ENCODE measurements at places on chromosomes 4 and X. TPM values are rescaled to one million over a fixed set of nuclear protein-coding genes. Genes with fewer than 3 reads are reported as not detected.

MAGEB18 gene
- not detected for total RNA-seq

TRIM75 gene
- not detected for total RNA-seq

IL15 gene
- total RNA-seq: 4.8 TPM

VEGFD gene
- 20.1 TPM for total RNA-seq

EDNRA gene
- 26.6 TPM for total RNA-seq

XKRX gene
- total RNA-seq: 14.3 TPM

CCDC120 gene
- total RNA-seq: 11.9 TPM

CLGN gene
- 0.55 TPM for total RNA-seq

GRCh38 chr4:140092094-140092851, 61.7 kb downstream of the MAML3 start:
- no peak for DNase-seq

DNA sequence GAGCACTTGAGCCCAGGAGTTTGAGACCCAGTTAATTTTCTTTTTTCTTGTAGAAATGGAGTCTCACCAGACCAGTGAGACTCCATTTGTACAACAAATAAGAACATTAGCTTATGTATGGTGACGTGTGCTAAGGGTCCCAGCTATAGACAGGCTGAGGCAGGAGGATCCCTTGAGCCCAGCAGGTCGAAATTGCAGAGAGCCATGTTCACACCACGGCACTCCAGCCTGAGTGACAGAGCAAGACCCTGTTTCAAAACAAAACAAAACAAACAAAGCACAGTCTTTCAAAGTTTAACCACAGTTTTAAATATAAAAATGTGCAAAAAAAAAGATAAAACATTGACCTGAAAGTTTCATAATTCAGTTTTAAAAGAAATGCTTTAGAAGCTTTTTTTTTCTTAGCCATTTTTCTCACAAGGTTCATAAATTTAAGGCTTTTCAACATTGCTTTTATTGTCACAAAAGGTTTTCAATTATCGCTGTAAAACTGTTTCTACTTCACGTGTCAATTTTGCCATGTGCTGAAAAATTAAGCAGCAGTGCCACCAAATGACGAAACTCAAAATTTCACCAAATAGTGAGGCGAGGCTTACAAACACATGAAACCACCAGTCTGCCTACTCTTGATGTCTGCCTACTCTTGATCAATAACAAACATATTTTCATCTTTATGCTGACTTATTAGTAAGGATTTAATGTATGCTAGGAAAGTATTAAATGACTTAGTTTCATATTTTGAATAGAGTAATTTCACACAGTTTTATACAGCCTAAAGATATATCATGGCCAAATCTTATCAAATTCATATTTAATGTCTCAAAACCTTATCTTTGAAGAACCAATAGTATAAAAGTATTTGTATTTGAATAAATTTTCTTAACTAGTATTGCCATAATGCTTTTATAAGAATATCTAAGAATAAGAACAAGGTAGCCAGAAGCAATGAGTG, 126.3 kb downstream of the NEK1 start:
- no peak for DNase-seq

GRCh38 chr4:127634181-127634580, 1.4 kb downstream of the INTU start:
- DNase-seq: no peak

DNA sequence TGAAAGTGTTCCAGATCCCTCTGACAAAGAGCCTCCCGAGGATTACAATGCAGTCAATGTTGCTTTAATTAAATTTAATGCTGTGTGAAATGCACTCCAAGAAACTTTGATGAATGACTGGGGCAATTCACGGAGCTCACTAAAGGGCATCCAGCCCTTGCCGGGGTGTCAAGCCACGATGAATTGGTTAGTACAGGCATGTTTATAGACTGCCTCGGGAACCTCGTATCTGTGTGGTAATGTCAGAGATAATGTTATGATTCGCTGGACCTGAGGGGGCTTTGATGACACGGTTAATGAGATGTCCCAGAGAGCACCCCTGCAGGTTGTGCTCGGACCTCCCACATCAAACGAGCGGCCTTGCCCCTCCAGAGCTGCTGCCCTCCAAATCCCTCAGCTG, 428.8 kb downstream of the NKX6-1 start:
- DNase-seq: no peak

DNA sequence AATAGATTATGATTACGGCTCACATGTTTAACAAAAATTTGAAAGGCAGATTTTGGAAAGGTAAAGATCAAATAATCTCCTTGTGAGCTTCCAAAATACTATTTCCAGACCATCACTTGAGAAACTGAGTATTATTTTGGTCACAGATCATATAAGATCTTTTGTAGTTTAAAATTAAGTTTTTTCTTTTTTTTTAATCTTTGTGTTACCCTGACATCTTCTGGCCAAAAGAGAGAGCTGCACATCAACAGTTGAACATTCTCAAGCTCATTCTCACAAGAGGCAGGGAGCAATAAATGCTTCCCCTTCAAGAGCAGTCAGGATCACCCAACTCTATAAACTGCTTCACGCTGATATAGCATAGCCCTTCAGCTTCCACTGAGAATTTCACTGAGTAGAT, 15.9 kb downstream of the TMEM192 start:
- no peak for DNase-seq

DNA sequence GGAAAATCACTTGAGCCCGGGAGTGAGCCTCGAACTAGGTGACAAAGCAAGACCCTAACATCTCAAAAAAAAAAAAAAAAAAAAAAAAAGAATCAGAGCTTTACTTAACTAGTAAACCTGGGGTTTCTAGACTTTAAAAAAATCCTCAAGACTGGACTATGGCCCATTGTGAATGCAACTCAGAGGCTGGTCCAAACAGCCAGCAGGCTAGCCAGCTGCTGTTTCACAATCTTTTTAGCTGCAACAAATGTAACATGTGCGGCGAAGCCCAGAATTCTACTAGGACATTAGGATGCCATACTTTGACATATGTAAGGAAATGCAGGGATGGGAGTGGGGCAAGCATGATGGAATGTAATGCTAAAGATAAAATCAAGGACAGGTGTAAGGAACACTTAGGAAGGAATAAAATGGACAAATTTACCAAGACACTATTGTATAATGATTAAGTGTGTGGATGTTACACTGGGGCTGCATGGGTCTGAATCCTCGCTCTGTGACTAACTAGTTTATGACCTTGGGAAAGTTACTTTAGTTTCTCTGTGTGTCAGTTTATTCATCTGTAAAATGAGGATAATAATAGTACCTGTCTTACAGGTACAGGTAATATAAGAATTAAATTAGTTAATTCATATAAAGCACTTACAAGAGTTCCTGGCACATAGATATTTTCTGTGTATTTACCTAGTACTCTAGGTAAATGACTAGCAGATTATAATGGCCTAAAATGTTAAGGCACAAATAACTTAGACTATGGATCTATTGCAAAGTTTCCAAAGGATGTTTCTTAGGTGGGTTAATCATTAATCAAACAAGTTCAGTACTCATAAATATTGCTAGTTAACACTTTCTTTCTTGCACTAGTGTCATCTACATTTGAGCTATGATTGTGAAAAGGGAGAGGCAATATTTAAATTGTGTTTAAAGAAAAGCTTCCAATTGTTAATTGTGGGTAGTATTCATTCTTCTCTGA, 49.5 kb downstream of the HELQ start:
- no peak for DNase-seq

GRCh38 chr4:186829740-186830449, 106.2 kb upstream of the FAT1 start:
- DNase-seq: no peak

DNA sequence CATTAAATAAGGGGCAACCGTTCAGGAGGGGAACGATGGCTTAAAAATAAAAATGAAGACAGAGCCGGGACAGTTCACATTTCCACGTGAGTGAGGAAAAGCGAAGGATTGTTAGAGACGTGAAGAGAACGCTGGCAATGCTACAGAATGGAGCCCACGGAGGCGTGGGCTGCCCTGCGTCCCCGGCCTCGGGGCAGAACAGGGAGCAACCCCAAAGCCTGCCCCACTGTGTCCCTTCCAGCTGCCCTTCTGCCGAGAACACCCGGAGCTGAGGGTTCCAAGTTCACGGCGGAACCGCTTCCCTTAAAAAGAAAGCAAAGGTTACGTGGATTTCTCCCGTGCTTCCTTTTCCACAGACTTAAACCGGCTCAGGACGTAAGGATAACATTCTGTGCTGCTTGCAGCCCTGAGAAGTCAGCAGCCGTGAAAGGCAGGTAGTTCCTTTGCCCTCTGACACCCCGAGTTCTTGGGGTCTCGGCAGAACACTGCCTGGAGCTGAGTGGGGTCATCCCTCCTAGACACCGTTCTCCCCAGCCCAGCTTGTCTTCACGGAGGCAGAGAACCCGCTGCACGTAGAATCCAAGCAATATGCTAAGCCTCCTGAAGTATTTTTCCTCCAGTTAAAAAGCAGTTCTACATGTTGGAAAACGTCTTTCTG, 14.2 kb downstream of the DHRSX start:
- no peak for DNase-seq

DNA sequence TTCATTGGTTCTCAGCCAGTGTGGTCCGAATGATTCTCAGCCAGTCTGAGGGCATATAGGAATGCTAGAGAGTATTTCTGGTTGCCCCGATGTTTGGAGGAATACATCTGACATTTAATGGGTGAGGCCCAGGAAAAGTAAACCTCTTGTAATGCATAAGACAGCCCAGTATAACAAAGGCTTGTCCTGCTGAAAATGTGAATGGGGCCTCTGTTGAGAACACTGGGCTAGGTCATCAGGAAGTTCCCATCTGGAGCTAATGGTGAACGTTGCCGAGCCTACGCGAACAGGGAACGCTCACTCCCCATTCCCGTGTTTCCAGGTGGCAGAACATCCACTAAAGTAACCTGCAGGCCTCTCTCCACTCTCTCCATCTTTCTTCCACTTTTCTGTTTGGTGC, 132.0 kb upstream of the CLNK start:
- DNase-seq: no peak

GRCh38 chrX:150159537-150159936, 203.6 kb upstream of the MAMLD1 start:
- DNase-seq: no peak

DNA sequence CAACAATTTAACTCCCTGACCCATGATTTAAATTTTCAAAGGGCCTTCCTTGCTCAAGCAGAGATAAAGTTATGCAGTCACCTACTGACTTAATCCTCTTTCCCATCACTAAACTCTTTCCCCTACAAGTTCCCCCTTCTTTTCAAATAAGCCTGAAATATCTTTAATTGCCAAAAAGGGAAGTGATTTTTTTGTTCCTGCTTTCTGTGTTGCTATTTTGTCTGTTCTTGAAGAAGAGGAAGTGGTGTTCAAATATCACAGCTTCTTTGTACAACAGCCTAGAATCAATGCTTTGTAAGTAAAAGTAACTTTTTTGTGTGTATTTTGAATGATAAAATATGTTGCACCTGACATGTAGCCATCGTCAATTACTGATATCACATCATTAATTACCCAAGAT, 595.9 kb downstream of the CENPC start:
- no peak for DNase-seq

DNA sequence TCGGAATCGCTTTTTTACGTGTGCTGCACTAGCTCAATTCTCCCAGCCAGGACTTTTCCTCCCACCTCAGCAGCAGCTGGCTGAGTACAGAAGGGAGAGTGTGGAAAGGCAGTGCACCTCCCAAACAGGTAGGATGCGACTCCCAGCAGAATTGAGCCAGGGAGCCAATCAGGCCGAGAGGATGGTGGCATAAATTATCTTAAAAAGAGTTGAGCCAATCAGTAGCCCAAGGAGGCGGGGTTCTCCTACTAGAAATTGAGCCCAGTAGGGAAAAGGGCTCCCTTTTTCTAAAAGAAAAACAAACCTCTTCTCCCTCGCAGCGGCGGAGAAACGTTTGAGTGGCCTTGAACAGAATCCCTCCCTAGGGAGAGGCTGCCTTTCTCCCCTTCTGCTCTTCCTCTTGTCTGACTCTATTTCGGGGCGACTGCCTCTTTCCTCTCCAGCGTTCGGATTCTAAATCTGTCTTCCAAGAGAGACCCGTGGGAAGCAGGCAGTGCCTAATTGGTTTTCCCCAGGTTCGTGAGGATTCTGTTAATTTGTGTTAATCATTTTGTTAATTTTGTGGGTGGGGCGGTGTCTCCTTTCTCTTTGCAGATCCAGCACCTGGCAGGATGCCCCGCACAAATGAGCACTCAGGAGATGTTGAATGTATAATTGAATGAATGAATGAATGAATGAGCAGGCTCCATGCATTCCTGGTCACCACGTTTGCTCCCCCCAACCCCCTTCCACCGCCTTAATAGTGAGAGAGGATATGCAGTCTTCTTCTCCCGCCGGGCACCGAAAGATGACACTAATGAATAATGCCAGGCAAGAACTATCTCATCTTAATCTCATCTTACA, at the start of gene GABRG1:
TSS of gene GABRG1 (minus strand) at position 142 of the 843 bp plus-strand sequence. CDS start at position 1, 141 bp downstream.
- DNase-seq: no peak

GRCh38 chrX:150361777-150362351, 1.3 kb upstream of the MAMLD1 start:
- no peak for DNase-seq

GRCh38 chrX:44428989-44429627, 85.6 kb upstream of the EFHC2 start:
- no peak for DNase-seq

GRCh38 chr4:2786152-2786671, 6.7 kb upstream of the SH3BP2 start:
- DNase-seq: no peak

GRCh38 chr4:76872556-76872955, 25.4 kb downstream of the SOWAHB start:
- DNase-seq: no peak

DNA sequence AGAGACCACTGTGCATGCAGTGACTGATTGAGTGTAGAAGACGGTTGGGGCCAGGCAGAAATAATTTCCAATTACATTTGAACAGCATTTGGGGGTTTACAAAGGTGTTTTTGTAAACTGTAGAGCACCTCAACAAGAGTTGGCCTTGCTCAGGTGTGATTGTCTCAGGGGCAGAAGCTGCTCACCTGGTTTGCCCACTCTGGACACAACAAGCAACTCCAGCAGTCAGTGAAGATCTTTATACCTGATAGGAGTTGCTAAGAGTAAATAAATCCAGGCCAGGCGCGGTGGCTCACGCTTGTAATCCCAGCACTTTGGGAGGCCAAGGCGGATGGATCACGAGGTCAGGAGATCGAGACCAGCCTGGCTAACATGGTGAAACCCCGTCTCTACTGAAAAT, 221.3 kb downstream of the RAB28 start:
- DNase-seq: no peak

- no peak for DNase-seq
These were observed 14.8 kb upstream of the CXCL5 start for GRCh38 chr4:74013264-74013663.

GRCh38 chr4:13910556-13910955, 283.0 kb upstream of the BOD1L1 start:
- no peak for DNase-seq

GRCh38 chr4:55947254-55947882, 1.4 kb upstream of the CEP135 start:
- no peak for DNase-seq

- DNase-seq: no peak
These were observed 603 bp downstream of the MAD2L1 start for GRCh38 chr4:120065974-120066516.

DNA sequence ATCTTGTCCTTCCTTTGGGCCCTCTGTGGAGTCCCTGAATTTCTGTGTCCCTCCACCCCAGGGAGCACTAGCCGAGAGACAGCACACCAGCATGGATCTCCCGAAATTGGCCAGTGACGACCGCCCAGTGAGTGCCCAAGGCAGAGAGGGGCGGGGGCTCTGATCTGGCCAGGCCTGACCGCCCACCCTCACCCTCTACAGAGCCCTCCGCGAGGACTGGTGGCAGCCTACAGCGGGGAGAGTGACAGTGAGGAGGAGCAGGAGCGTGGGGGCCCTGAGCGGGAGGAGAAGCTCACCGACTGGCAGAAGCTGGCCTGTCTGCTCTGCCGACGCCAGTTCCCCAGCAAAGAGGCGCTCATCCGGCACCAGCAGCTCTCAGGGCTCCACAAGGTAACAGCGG, 8.4 kb upstream of the UBA1 start:
- DNase-seq: no peak

GRCh38 chrX:72395237-72395636, 89.5 kb upstream of the CITED1 start:
- DNase-seq: no peak

All from left lung (tissue), 14 donors.